ENCODE measurements at places on chromosomes 5 and 9.
A peak's percentile ranks its signal among the peaks of the same experiment; 100 is the strongest.

GRCh38 chr5:72353046-72353445 is 32.9 kb downstream of the PTCD2 start:
- DNase-seq: no peak

DNA sequence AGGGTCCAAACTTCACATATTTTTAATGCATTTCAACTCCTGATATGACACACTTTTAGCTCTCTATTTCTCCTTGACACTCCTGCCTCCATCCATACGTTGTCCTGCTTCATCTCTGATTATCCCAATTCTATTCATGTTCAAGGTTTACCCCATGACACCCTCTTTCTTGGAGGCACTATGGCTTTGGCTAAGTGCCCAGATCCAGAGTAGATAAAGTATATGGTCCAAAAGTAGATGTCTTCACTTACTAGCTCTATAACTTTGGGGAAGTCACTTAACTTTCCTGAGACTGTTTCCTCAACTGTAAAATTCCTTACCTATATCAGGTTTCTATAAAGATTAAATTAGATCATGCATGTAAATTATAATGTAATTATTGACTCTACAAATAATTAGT is 36.1 kb downstream of the SLC22A5 start:
- DNase-seq: no peak

DNA sequence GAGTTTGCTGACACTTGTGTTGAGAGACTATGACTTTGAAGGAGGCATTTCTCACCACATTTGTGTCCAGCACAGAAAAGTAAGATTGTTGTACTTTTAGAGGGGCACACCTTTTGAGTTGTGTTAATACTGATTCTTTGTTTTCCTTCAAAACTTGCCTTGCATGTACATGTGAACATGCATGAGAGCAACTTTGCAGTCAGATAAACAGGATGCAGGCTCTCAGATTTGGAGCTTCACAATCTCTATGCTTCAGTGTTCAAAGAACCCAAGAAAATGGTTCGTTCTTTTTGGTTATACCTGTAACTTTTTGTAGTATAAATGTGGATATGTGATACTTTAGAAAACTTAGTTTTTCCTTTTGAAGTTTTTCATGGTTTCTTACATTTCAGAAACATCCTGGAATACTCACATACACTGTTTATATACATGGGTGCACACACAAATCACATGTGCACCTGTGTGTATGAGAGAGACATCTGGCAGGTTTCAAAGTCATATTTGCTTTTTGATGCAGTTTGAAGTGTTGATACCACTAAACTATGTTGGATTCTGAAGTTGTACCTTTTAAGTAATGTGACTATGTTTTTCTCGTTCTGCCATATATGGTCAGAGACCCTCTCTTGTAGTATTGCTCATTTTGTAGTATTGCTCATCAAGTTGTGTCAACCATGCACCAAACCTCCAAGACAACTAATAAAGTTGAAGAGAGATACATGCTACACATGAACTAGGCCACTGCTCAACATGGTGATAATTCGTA is 190.7 kb downstream of the CD180 start:
- no peak for DNase-seq

DNA sequence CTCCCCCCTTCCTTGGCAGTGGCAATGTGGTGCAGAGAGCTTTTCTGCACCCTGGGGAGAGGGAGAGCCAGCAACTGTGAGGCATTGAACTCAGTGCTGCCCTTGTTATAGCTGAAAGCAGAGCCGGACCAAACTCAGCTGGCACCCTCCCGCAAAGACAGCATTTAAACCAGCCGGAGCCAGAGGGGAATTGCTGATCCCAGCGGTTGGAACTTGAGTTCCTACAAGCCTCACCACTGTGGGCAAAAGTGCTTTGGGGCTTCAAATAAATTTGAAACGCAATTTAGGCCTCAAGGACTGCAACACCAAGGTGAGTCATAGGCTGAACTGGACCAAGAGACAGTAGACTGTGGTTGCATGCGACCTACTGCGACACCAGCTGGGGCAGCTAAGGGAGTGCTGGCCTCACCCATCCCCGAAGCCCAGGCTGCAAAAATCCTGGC is 207.6 kb upstream of the CDKN2B start:
- no peak for DNase-seq

DNA sequence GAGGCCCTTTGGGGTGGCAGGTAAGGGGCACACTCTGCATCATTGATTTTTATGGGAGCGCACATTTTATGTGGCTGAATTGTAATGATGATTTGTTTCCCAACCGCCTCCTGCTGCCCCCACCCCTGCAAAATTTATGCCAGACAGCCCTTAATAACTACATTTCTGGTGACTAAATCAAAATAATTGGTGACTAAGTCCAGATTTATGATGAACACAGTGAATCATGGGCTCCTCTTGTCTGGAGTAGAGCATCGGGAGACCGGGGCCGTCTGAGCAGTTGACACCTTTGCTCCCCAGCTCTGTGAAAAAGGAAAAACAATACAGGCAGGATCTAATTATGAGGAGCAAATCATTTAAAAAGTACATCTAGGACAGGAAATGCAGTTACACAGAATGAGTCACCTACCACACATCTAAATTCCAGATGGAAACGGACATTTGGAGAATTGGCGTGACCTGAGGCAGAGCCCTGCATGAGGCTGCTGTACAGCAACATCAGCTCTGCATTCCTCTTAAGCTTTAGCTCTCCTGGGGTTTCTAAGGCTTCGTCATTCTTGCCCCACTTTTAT is 58.9 kb downstream of the DOCK2 start:
- DNase-seq: peak; percentile 95

DNA sequence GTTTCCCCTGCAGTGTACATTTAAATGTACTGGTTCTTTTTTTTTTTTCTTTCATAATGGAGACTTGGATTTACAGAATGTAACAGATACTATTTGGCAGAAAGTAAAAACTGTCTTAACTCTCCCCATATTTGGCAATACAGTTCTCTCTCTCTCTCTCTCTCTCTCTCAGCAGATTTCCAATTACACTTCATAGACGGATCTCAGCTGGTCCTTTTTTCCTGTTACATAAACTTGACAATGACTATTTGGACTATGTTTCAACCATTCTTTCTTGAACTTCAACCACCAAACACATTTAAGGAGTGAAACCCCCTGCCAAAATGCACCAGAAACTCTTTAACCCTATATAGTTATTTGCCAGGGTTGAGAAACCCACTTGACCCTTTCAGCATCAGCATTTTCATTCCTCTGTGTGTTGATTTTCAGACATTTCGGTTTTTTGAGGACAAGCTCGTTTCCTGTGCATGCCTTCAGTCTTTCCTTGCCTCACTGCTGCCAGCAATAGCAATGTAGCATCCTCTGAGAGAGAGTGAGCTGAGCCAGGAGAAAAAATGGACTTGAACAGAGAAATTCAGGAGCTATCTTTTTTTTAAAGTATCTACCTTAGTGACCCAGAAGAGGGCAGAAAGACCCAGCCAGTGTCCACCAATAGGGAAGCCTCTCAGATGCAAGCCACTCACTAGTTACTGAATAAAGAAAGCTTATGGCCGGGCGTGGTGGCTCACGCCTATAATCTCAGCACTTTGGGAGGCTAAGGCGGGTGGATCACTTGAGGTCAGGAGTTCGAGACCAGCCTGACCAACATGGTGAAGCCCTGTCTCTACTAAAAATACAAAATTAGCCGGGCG is 26.0 kb upstream of the GNA14 start:
- no peak for DNase-seq

GRCh38 chr5:77906806-77907205 is 130.7 kb upstream of the TBCA start:
- DNase-seq: no peak

- no peak for DNase-seq
These were observed 5.1 kb upstream of the RGMB start for GRCh38 chr5:98768160-98768959.

DNA sequence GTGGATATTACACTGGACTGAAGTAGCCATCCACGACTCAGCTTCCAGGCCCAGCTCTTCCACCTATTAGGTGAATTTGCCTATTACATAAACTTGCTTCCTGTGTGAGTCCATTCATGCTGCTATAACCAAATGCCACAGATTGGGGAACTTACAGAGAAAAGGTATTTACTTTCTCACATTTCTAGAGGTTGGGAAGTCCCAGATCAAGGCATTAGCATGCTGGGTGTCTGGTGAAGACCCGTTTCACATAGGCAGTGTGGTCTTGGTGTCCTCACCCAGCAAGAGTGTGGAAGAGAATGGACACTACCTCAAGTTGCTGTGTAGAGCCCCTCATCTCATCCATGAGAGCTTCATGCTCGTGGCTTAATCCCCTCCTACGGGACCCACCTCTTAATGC is 282.6 kb downstream of the IRX1 start:
- DNase-seq: no peak

DNA sequence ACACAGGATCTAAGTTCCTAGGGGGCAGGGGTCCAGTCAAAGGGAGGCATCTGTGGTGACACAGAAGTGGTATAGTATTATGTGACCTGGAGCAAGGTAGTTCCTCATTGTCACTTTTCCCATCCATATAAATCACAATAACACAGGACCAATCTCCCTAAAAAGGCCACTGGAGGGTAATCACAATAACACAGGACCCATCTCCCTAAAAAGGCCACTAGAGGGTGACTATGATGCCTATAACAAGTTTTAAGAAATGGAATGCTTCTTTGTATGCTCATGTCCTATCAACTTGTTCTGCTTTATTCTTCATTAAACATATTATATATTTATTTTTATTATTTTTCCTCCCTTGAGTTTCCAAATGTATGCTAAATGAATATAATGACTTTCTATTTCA is 254.6 kb downstream of the ASTN2 start:
- DNase-seq: no peak

DNA sequence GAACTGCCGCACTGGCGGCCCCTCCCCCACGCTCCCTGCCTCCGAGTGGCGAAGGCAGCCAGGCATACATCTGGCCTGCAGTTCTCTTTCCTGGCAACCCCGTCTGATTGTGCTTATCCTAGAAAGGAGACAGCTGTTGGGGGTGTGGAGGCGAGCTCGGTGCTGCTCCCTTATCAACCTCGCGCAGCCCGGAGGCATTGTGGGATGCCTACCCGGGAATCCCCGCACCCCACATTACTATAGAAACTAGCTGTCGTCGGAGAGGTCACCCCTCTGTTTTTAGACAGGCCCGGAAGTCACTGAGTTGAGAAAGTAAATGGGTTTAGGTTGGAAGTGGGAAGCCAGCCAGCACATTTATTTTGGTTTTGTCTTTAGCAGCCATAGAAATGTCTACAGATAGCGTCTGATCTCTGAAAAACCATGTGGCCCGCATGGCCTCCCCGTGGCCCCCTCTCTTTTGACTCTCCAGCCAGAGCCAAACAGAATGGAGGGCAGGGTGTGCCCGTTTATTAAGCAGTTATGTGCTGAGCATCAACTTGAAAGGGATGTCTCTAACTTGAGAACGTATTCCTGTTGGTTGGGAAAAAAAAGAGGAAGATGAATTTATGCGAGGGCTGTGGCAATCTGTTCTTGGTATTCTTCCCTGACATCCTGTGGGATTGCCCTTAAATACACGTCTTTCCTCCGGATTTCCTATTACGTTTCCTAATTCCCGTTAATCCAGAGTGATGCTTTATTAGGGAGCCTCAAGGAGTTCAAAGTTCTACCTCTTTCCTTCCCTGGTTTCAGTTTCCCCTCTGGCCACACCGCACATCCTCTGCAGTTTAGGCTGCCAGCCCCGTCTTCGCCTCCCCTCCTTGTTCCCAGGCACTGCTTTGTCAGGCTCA is 3.9 kb downstream of the STC2 start:
- DNase-seq: no peak

- no peak for DNase-seq
These were observed 32.8 kb downstream of the SECISBP2 start for GRCh38 chr9:89350988-89351557.

DNA sequence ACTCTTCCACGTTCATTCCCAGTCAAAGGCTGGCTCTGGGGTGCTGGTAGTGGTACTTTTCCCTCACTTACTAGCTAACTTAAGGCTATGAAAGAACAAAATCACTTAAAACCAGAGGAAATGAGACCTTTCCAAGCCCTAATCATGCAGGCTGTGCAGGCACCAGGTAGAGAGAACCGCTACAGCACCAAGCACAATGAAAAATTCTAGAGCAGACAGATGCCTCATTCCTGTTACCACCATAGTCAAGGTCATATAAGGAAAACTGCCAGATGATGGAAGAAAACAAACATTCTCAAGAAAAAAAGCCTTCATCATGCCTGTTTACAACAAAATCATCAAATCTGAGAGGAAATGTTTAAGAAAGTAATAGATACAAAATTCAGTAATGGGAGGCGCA is 374.4 kb upstream of the PDE4D start:
- no peak for DNase-seq

DNA sequence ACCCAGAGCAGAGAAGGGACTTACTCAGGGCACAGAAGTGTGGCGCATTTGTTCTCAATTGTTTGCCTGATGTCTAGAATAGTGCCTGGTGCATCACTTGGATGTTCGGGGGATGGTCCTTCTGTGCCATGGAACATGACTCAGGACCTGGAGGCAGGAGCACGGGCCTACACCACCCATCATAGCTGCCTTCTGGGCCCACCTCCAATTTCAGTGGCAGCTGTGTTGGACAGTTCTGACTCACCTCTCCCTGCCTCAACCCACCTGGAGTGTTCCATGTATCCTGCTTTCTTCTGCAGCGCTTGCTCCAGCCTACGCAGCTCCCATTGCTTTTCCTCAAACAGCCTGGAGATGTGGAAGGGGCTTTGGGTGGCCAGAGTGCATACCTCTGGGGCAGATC is 12.5 kb upstream of the CXCL14 start:
- DNase-seq: no peak

DNA sequence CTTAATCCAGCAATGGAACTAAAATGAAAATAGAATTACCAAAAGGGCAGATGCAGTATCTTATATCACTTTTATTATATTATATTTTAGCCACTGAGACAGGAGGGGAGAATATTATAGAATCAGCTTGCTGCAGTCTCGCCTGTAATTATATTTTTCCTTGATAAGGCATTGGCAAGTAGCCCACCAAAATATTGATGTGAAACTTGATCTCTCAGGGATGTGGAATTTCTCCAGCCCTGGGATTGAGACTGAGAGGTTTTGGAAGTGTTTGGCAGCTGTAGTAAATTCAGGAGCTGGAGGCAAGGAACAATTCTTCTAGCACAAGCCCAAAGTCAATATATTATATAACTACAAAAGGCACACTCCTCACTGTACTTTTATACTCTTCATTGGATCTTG is 142.1 kb upstream of the ADAMTSL1 start:
- DNase-seq: no peak

DNA sequence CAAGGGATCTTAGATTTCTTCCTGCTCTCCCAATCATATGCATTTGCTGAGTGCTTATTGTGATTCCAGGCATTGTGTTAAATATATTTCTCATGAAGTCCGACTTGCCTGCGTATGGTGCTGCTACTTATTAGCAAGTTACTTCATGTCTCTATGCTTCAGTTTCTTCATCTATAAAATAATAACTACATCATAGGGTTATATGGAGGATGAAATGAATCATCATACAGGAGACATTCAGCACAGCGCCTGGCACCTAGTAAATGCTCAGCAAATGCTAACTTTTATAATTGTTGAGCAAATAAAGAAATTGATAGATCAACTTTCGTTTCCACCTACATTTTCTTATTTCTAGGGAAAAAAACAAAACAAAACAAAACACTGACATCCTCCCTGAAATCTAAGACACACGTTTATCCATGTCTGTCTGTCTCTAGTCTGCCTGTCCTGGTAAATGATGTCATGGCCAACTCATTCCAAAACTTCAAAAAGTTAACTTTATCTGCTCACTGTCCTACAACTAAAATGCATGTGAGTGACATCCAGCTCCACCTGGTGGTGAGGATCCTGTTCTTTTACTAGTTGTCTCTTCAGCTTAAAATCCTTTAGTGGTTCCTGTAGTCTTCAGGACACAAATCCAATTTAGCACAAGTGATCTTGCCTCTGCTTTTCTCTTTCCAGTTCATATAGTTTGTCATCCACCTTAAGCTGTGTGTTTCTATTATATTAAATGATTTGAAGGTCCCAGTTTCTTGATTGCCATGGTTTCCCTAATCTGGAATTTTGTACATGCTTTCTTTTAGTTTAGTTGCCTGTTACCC is 27.7 kb downstream of the PPP3R2 start:
- DNase-seq: no peak
